Activated CD4-positive, alpha-beta T cell treated with anti-CD3 and anti-CD28 coated beads, Interleukin-2, amount 50 U/mL, for 4 hours (primary cell): ENCODE measurements at places on chromosomes 3 and 15.

DNA sequence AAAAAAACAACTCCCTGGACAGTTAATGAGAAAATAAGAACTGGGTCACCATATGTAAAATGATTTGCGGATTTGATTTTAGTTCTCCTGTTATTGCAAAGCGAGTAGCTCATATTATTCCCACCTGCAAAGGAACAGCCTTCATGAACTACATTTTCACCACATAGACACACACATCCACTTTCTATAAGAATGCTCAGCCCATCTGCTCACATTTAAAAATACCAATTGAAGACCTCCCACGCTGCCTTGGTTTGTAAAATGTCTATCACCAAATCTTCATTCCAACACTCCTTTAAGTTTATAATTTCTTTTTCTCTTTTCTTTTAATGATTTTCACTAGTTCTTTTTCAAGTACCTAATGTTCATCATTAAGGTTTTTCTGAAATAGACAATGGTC lies 148.6 kb downstream of the FGF12 start:
- DNase-seq: no peak

DNA sequence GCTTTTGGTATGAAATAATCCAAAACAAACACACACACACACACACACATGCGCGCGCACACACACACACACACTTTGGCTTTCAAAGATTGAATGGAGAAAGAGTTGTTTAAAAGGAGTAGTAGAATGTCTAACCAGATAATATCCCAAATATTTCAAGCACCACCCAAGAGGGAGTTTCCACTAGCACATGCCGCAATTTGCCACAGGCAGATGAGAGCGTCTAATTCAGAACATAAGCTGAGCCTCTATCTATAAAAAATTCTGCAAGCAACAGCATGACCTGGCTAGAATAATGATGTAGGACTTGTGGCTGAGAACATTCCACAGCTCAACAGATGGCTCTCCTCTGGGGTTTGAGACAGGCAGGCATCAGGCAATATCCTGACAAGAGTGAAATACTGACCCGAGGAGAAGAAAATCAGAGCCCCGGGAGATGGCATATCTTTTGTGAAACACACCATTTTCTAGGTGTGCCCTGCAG lies 302.5 kb upstream of the GADL1 start:
- no peak for DNase-seq

GRCh38 chr3:42960786-42961185 lies 18.3 kb upstream of the GASK1A start:
- DNase-seq: no peak

DNA sequence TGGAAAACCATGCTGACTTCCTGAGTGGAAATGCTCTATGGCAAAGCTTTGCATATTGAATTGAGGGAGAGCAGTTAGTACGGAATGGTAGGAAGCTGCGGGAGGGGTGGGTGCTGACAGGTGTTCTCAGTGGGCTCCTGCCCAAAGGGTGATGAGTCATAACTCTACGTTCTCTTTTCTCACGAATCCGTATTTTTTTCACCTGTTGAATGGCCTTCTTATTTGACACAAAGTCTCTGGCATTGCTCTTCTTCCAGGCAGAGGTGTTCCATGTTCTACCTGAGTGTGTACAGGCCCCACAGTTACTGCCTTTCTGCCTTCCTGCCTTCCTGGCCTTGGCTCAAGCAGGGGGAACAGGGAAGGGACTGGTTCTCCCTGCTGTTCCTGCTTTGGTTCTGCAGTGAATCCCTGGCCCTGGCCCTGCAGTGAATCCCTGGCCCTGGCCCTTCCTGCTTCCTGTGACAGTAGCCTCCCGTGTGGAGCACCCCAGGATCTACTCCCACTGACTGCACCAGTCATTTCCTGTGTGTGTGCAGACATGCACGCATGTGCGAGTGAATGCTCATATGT lies 31.9 kb downstream of the TRAK1 start:
- DNase-seq: no peak

- no peak for DNase-seq
Observed at GRCh38 chr15:81784751-81785150, 261.1 kb downstream of the MEX3B start.

DNA sequence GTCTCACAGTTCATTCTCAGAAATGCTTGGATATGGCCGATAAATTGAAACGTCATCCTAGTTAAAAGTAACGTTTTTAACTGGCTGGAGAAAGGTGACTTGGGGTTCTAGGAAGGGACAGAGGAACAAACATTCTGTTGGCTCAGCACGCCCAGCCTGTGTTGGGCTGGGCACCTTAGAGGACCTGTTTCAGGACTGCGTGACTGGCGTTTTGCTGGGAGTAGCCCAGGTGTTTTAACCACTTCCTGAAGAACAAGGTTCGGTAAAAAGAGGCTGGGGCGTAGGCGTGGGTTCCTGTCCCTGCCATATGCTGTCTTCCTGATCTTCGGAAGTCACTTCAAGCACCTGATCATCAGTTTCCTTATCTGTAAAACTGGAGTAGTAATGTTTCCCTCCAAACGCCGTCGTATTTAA lies 1.1 kb upstream of the TLNRD1 start:
- peak; percentile 47 for DNase-seq

DNA sequence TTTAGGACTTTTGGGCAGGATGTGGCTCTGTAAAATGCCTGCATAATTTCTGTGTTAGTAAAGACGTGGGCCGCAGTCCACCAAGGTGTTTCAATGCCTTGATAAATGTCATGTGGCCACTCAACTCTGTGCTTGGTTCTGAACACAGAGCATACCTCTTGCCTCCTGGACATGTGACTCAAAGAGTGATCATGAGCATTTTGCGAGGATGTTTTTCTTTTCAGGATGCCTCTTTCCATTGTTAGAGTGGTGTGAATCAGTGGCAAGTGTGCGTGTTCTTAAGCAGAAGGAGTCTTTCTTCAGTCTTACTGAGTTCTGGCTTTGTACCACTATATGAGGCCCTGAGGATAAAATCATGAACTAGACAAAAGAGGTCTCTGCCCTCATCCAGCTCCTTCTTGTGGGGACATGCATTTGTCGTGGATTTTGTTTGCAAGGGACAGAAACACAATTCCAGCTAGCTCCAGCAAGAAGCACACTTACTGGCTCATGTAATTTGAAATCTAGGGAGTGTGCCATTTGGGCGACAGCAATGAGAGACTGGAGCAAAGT lies 363.4 kb downstream of the LRTM1 start:
- DNase-seq: no peak

DNA sequence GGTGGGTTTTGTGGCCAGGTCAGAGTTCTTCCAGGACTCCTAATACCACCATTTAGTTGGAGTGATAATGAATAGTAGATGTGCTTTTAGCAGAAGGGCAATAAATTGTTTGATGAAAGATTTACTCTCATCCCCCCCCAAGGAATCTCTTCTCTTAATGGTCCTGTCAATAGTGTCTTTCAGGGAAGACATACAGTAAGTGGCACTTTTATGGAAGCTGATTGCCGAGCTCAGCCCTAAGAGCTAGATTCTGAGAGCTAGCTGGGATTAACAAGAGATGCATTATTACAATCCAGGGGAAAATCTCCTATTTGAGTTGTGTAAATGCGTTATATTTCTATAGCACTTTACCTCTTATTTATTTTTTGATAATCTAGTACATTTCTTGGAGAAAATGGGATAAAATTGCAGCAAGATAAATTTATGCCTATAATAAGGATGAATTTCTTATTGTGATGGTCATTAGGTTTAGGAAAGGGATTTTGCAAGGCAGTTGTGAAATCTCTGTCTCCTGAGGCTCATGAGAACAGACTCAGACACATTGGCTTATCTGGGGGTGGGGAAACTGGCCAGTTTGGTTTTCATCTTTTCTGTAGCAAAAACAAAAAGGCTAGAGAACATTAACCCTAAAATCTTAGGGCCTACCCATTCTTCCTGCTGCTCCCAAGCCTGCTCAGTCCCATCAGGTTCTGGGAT lies 41.6 kb upstream of the CLSTN2 start:
- DNase-seq: no peak

DNA sequence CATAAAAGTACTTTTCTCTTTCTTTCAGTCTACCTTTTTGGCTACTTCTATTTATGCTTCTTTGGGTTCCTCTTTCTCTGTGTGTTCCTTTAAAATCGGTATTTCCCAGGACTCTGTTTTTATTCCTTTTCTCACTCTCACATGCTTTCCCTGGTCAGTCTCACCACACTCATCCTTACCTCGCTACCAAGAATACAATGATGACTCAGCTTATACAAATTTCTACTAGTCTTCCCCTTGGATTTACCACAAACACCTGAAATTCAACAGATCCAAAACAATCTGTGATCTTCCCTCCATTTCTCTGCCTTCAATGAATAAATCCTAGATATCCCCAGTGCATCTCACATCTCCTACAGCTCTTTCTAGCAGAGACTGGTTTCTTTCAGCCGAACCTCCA lies 52.9 kb downstream of the TUBGCP4 start:
- DNase-seq: no peak

GRCh38 chr3:30180310-30181177 lies 425.9 kb upstream of the TGFBR2 start:
- no peak for DNase-seq

DNA sequence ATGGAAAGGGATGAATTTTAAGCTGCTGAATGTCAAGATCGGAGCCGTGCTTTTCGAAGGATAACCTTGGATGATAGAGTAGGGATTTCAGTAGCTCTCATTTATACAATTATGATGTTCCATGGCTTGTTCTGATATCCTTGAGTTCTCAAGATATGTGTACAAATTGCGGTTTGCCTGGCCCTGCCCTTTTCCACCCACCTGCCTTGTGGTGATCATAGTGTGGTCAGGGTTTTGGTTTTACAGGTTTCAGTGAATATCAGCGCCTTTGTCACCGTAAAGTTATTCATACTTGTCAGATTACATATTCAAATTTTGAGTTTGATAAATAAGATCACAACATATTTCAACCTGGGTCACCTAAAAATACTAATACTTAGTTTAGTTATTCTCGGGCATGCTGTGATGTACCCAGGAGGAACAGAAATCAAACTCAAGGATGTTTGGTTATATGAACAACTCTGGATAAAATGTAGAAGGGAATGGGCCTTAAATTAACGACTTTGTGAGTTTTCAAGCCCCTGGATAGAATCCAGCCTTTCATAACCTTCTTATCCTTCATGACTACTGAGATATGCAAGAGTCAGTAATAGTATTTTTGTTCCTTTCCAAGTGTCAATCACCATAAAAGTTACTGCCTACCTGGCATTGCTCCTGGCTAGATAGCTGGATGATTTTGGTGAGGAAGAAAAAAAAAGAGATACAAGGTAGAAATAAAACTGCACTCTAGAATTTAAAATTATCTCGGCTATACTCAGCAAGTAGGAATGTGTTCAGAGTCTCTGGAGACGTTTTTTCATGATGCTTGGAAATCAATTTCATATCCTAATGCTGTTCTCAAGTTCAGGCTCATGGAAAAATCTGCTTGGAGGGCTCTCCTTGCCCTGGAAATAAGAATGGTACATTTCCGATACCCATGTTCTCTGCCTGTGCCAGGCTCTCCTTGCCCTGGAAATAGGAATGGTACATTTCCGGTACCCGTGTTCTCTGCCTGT lies 209.2 kb upstream of the TPRG1 start:
- no peak for DNase-seq

DNA sequence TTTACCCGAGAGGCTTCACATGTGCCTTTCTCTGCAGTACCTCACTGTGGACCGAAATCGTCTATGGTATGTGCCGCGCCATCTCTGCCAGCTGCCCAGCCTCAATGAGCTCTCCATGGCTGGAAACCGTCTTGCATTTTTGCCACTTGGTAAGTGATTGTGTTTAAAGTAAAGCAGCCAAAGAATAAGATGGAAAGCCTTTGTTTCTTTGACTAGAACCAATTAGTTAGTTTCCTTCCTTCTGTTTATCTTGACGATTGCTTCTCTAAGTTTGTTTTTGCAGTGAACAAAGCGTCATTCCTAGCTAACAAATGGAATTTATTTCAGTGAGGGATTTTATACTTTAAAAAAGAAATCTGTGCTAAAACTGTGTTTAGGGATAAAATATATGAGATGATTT lies 82.7 kb downstream of the LRRC28 start:
- no peak for DNase-seq

GRCh38 chr3:156978481-156978961 lies 152.4 kb downstream of the LEKR1 start:
- DNase-seq: no peak

DNA sequence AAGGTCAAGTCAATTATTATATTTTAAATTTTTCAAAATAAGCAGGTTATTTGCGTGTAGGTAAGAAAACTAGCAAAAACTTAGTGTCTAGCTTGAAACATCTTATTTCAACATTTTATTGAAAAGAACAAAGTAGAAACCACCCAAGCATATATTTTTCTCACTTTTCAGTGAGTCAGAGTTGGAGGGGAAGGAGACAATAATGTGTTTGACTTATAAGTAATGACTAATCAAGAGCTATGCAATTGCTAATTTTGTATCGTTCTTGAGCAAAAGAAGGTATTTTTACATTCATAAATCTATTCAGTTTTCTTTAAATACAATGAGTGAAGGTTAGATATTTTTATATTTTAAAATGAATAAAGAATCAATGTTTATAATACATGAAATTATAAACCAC lies 54.4 kb upstream of the P2RY1 start:
- DNase-seq: no peak

DNA sequence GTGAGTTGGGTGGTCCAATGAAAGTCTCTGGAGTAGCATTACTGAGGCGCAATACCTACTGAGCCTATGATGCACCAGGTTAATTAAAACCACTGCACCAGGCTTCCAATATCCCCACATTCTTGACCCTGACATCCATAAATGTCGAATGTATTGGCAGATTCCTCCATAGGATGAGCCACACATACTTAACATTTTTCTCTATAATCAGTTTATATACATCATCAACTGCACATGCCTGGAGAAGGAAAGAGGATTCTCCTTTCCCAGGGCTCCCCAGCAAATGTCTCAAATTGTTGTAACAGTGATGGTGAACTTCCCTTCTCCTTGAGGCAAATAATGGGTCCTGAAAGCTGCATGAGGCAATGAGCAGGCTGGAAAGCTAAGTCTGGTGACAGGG lies 82.3 kb upstream of the LPP start:
- no peak for DNase-seq

GRCh38 chr3:196546537-196546936 lies 21.8 kb downstream of the WDR53 start:
- no peak for DNase-seq

DNA sequence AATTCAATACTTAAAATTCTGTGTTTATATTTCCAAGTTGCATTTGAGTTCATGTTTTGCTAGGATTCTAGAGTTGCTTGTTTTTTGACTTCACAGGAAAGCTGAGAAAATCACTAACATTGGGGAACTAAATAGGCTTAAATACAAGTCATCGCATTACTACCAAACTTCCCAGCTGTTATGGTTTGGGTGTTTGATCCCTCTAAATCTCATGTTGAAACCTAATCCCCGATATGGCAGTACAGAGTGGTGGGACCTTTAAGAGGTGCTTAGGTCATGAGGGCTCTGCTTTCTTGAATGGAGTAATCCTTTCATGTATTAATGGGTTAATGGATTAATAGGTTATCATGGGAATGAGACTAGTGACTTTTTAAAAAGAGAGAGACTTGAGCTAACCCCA lies 77.2 kb upstream of the ARPP21 start:
- DNase-seq: no peak

DNA sequence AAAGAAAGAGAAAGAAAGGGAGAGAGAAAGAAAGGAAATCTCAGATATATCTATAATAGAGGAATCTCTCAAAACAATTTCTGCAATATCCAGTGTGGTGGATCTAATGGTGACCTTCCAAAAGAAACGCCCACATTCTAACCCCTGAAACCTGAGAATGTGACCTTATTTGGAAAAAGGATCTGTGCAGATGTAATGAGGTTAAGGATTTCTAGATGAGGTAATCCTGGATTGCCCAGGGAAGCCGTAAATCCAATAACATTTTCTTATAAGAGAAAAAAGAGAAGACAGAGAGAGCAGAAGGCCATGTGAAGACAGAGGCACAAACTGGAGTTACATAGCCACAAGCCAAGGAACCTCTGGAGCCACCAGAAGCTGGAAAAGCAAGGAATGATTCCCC lies 307.6 kb downstream of the ZBTB20 start:
- DNase-seq: no peak
